SK-N-SH treated with all-trans-retinoic acid at 6 μM for 48 hours (cell line): ENCODE measurements at places on chromosomes 16 and 17.

DNA sequence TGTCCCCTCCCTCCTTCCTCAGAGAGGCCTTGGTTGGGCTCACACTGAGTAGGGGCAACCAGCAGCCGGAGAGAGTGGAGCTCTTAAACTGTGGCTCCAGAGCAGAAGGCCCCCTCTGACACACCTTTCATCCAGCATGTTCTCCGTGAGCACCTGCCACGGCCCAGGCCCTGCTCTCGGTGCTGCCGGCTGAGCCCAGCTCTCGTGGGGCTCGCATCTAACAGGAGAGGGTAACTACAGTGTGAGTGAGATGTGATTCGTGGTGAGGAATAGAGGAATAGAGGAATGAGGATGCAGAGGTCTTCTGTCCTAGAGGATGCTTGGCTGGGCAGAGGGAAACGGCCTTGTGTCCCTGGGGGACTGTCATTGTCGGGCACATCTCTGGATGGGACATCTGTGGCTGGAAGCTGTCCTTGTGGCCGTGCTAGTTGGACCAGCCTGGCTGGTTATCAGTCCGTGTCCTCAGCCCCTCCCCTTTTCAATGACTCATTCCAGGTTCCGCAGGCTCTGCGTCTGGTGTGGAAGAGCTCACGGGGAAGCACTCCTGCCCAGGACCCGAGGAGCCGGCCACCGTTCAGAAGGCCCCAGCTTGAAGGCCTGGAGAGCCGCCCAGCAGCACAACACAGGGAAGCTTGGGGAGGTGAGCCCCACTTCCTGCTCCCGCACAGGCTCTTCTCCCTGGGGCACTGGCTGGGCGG lies 11.9 kb upstream of the DNASE1 start:
- ATAC-seq: peak; percentile 93

DNA sequence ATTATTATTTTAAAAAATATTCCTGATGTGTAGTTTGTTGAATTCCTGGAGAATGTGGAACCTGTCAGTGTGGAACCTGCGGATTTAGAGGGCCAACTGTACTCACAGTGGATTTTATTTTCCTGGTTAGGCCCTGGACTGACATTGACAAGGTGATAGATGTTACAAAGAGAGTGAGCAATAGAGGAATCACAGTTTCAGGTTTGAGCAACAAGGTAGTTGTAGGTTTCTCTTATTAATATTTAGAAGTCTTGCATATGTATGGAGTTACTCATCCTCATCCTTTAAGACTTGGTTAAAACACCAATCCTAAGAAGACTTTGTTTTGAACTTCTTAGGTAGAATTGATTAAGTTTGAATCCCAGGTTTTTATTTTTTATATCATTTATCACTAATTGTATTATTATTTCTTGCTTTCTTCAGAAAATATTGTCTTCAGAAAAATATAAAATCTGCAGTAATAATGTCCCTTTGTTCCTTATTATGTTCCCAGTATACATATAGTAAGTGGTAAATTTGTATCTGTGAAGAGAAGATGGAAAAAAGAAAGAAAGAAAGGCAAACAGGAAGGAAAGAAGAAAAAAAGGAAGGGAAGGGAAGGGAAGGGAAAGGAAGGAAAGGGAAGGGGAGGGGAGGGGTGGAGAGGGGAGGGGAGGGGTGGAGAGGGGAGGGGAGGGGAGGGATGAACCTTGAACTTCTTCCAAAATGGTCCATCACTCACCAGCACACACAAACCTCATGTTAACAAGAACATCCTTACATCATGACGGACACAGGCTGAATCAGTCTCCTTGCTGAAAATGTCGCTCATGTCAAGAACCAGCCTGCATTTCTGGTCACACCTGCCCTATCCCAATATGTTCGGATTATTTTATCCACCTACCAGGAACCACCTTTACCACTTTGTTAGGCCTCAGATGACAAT lies 867.2 kb downstream of the CDH11 start:
- no peak for ATAC-seq

DNA sequence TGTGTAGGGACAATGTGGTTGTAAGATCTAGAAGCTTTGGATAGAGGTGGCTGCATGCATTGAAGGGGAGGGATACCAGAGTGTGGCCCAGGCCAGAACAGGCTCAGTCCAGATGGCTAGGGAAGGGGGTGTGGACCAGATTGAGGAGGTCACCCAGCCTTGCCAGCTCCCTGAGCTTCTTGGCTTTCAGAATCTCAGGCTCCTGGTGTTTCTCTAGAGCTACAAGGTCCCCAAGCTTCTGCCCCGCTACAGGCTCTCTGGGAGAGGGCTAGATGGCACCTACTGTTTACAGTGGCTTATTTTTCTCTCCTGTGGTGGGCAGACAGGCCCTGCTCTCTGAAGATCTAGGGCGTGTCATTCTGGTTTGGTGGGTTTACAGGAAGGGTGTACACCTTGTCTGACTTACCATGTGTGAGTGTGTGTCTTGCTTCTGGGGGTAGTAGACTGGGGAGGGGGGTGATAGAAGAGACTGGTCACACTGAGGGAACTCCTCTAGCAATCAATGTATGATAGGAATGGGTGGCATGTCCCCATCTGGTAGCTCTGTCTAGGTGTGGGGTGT lies 1.1 kb downstream of the RARA start:
- 0 out of 3 replicates have a peak, but pooled peaks have one; percentile 5 for ATAC-seq

DNA sequence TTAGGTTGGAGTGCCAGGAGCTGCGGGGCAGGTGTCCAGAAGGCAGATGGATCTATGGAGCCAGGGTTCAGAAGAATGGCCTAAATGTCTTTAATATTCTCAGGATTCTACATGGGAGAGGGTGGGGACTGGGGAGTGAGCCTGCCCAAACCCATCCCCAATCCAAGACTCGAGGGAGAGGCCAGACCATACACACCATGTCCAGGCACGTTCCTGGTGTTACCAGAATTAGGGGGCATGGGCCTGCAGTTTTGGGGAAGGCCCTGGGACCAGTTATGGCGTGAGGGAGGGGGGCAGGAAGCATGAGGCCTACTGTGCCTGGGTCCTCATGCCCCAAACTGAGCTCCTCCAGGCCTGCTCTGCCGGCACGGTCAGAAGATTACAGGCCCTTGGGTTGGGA lies 1.9 kb downstream of the TAX1BP3 start:
- no peak for ATAC-seq

DNA sequence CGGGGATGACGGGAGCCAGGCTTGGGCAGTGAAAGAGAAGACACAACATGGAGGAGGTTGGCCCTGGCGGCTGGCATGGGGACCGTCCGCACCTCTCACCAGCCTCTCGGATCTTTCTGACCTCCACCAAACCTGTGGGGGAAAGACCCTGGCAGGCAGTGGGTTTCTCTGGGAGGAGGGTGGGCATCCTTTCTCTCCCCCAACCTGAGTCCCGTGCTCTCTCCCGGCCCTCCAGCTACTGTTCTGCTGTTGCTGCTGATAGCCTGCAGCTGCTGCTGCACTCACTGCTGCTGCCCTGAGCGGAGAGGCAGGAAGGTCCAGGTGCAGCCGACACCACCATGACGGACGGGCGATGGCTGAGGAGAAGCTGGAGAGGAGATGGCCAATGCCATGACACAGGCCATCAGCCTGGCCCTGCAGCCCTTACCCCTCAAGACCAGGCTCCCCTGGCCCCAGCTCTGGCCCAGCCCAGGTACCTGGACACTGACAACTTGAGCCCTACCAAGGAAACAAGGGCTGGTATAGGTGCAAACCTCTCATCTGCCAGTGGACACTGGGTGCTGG lies 7.4 kb downstream of the SMIM5 start:
- ATAC-seq: no peak

DNA sequence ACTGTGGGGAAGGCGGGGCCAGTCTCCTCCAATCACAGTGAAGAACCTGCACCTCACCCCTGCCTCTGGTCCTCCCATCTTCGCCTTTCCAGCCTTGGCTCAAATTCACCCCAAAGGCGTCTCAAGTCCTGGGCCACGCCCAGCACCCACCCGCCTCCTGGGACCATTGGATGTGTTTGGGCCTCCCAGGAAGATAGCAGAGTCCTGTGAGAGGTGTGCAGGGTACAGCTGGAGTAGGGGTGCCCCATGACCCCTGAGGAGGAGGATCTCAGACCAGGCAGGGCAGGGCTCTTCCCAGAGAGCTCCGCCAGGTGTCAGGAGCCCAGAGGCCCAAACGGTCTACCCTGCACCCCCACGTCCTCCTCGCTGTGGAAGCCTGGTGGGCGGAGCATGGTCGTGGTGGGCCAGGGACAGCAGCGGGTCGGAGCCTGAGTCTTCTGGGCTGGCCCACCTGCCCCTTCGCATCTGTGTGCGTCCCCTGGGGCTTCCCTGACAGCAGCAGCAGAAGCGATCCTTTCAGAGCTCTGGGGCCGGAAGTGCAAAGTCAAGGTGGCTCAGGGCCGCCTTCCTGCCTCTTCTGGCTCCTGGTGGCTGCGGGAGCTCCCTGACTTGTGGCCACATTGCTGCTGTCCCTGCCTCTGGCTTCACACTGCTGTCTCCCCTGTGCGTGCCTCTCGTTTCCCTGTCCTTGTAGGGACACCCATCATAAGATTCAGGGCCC lies 34.9 kb upstream of the ZNF469 start:
- ATAC-seq: no peak

DNA sequence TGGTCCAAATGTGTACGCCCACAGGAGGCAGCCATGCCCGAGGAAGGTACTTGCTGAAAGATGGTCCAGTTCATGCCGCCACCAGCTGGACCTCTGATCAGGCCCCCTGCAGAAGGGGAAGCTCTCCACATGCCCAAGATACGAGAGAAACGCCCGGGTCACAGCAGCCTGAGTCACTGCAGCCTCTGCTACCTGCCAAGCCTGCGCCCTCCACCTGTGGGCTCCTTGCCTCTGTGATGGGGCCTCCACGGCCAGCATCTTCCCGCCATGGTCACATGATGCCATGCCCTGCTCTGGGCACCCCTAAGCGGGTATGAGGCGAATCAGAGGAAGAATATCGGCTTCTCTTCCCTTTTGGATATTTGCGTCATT lies 13.7 kb upstream of the KREMEN2 start:
- 0 out of 3 replicates have a peak, but pooled peaks have one; percentile 8 for ATAC-seq

GRCh38 chr17:63523253-63523855 lies at the start of gene KCNH6:
Gene KCNH6, plus strand, starts transcription at chr17:63523358. Its CDS starts 56 bp downstream, at chr17:63523414.
- ATAC-seq: peak; percentile 56

GRCh38 chr17:17406225-17406624 lies 70.6 kb upstream of the MED9 start:
- no peak for ATAC-seq

DNA sequence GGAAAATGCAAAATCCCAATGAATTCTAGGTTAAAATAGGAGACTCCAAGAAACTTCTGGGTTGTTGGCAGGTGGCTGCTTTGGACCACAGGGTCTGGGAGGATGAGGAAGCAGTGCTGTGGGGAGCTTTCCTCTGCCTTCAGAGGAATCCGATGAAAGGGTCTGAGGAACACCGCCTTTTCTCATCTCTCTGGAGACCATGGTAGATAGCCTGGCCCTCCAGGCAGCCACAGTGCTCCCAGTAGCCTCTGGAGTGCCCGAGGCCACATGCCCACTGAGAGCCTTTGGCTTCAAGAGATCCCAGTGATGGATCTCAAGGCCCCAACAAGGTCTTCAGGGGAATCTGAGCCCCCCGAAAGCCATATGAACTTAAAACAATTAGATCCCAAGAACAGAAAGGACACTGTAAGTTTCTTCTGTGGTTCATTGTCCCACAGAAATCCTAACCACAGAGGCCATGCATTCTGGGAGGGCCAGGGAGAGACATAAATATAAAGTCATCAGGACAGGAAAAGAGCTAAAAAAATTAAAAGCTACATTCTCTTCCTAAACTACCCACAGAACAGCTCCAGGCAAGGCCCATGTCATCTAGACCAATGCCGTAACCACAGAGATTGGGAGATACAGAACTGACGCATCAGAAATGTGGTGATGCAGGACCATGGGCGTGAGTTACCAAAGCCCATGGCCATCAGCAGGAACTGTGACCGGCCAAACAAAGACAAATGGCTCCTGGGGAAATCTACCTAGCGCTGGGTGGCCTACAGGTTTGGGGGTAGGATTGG lies 24.3 kb downstream of the TK2 start:
- no peak for ATAC-seq

DNA sequence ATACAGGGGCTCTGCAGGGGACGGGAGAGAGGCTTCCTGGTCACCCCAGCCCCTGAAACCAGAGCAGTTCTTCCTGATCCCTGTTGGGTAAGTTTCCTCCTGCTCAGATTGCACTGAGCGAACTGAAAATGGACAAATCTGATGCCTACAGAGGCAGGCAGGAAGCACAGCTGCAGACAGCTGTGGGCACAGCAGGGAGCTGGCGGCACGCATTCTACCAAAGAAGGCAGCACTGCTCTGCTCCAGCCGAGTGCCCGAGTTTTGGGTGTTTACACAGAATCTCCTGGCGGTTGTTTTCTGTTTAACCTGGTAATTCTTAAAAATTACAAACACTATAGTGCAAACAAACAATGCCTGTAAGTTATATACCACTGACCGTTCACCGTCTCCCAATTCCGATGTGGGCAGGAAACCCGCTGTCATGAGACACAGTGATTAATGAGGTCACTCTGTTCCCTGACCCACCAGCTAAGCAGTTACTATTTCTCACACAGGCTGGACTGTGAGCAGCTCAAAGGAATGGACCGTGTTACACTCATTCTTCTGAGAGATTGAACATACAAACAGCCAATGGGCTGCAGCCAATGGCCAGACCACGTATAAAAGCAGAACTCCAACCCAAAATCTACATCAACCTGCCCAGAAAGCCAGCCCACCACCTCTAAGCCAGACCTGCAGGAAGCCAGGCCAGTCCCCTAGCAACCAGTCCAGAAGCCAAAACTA lies 25.5 kb downstream of the NSMCE1 start:
- peak; percentile 73 for ATAC-seq

DNA sequence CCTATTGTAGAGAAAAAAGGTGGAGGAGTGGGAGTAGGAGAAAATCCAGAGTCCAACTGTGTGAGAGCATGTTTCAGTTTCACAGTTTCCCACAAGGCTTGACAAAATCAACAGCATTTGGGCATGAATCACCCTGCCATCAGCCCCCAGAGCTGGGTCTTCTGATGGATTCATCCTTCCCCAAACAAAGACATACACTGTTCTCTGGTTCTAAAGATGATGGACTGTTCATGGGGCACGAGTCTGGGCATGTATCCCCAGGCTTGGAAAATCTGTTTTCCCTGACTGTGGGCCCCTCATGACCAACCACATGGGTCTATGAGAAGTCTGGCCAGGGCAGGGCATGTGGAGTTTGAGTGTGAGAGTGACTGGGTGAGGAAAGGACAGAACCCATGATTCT lies 210.4 kb upstream of the IRX5 start:
- ATAC-seq: no peak

- ATAC-seq: no peak
Observed at GRCh38 chr17:28001149-28001548, 41.3 kb upstream of the NLK start.

DNA sequence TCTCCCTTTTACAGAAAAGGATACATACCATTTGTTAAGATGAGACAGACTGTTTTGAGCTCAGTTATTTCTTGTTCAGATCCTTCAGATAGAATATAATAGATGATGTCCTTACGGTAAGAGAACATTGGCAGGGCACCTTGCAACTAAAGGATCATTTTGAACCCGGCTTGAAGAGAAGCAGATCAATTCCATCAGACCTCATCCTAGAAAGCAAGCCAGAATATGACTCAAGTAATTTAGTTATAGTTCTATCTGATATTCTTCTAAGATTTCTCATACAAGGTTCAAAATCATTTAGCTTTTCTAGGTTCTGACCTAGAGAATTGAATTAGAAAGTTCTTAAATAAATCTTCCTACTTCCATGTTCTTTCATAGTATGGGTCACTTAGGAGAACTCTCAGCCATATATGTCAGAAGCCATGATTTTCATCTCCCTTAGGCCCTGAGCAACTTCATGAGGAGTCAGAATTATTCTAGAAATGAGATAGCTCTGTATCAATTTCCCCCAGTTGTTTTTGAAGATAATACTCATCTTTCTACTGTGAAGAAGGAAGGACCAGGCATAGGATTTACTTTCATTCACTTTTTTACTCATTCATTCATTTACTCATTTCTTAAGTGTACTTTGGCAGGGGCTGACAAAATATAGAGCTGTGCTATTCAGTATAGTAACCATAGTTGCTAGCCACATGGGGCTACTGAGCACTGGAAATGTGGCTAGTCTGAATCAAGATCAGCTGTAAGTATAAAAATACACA lies 2.5 kb upstream of the CMTM1 start:
- peak; percentile 75 for ATAC-seq
